ENCODE measurements at places on chromosomes 4 and X.

GRCh38 chr4:37628977-37629609, 57.1 kb downstream of the RELL1 start:
- DNase-seq: no peak

- DNase-seq: no peak
Observed at GRCh38 chr4:36288731-36289426, 7.5 kb downstream of the DTHD1 start.

- no peak for DNase-seq
Observed at GRCh38 chr4:185479507-185479971, 8.0 kb upstream of the CCDC110 start.

DNA sequence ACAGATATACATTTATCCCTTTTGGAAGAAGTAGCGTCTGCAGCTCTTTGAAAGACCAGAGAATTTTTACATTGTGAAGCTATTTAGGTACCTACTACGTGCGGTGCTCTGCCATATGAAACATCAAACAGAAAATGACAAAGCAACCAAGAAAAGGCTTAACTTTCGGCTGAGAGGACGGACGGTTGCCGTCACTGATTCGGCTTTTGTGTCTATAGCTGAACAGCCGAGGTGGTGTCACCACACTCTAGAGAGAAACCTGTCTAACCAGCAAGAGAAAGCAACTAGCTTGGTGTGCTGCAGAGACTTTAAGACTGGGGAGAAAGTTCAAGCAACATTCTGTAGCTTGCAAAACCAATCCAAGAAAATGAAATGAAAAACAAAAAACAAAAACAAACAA, 145.5 kb downstream of the SHOX start:
- DNase-seq: no peak

- peak; percentile 23 for DNase-seq
Observed at GRCh38 chr4:152448038-152448707, 87.7 kb downstream of the FBXW7 start.

DNA sequence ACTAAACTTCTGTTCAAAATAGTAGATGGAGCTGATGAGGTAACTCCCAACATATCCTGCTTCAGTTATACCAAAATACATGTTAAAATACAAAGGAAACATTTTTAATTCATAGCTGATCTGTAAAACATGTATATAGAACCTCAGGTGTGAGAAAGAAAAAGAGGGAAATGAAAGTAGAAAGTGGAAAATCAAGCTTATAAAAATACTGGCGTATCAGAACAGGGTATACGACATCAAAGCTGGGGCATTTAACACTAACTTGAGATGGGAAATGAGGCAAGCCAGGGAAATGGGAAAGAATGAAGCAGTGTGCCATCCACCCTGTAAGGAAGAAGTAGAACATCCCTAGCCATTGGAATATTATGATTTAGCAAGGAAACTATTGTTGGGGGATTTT, 767.5 kb downstream of the DMD start:
- no peak for DNase-seq

DNA sequence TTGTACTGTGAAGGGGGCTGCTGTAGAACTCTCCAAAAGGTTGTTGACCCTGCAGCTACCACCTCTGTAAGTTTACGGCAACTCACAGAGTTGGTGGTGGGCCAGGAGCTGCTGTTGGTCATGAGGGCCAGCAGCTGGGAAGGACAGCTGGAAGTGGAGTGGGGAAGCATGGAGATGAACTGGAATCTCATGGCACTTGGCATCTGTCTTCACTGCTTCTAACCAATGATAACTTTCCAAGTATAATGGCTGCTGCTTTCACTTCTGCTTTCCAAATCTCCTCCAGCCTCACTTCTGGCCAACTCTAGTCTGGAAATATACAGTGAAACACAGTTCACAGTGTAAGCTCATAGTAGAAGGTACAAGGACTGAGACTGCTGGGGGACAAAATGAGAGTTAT, 126.5 kb upstream of the INTU start:
- DNase-seq: no peak

DNA sequence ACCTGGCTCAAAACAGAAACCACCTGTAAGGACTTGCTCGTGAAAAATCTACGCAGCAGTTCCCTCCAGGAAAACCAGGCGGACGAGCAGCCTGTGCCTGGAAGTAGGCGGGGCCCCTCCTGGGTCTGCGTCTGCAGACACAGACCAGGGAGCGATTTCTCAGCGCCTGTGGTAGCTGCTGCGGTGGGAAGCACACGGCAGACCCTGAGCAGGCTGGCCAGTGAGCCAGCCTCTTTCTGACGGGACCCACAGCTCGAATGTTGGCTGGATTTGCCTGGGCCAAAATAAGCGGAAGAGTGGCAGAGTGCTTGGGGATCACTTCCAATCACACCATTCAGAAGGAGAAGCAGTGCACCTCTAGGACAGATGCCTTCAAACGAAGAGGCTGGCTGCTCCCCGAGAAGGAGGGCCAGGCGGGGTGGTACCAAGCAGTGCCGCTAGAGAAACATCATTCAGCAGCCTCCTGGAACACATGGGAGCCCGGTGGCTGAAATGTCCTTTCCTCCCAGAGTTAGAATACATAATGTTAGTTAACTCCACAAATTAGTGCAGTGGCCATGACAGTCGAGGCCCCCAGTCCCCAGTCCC, 85.9 kb downstream of the GATB start:
- DNase-seq: peak; percentile 88

- no peak for DNase-seq
Observed at GRCh38 chr4:8152865-8153257, 5.8 kb downstream of the ABLIM2 start.

- DNase-seq: no peak
Observed at GRCh38 chr4:124990398-124990797, 277.9 kb upstream of the ANKRD50 start.

DNA sequence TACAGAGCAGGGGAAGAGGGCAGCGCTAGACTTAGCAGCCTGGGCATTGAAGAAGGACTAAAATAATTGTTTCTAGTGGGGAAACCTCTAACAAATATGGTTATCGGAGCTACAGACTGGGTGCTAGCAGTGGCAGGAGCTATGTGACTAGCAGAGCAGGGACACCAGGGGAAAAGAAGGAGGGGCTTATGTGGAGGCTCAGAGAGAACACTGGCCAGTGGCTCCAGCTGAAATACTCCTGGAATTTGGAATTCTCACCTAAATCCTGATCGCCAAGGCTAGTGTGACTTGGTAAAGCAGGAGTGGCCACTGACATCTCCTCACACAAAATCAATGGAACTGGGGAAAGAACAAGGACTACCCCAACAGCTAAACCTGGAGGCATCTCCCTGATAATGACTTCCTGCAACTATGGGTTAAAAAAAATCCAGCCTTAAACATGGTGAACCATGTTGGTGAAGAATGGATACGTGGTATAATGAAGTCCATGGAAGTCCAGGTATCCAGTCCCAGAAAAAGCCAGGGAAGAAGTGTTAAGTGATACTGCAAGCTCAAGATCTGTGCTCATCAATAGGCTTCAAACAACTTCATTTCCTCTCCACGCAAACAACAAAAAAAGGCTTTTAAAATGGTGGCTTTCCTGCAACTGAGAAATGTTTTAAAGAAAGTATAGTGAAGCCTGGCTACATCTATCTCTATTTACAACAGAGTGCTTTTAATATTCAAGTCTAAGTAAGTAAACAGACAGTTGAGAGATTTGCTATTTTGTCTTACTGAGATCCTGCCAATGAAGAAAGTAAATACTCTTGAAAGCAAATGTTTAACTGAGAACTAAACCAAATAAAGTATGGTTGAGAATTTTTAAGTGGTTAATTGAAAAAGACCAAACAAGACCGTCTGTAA, 1.8 kb downstream of the TAPT1 start:
- DNase-seq: no peak

- DNase-seq: no peak
Observed at GRCh38 chr4:185142564-185142911, 528 bp upstream of the SLC25A4 start.

DNA sequence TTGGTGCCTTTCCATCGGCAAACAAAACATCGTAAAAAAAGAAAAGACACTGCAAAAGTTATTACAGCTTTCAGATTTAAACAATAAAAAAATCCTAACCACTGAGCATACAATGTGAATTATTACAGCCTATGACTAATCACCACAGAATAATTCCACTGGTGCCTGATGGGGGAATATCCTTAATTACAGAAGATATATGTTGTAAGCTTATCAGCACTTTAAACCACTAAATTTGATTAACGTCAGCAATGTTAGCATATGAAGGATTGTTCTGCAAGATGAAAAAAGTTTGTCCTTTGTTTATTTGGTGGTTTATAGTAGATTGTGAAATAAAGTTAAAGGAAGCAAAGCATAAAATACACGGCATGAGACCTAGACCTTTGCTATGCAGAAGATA, 210.2 kb upstream of the ADAMTS3 start:
- no peak for DNase-seq

GRCh38 chr4:114807759-114808404, 209.3 kb downstream of the UGT8 start:
- peak; percentile 61 for DNase-seq
